ENCODE measurements at places on chromosomes 1 and 21.

DNA sequence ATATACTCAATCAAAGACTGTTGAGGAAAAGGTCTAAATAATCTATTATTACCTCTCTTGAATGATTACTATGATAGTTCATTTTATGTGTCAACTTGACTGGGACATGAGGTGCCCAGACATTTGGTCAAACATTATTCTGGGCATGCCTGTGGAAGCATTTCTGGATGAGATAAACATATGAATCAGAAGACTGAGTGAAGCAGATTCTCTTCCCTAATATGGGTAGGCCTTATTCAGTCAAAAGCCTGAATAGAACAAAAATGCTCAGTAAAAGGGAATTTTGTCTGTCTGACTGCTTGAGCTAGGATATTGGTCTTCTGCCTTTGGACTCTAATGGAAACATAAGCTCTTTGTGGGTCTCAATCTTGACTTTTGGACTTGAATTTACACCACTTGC lies 73.3 kb upstream of the SOX13 start:
- no peak for DNase-seq

GRCh38 chr1:58592522-58593134 lies 15.6 kb upstream of the TACSTD2 start:
- no peak for DNase-seq

DNA sequence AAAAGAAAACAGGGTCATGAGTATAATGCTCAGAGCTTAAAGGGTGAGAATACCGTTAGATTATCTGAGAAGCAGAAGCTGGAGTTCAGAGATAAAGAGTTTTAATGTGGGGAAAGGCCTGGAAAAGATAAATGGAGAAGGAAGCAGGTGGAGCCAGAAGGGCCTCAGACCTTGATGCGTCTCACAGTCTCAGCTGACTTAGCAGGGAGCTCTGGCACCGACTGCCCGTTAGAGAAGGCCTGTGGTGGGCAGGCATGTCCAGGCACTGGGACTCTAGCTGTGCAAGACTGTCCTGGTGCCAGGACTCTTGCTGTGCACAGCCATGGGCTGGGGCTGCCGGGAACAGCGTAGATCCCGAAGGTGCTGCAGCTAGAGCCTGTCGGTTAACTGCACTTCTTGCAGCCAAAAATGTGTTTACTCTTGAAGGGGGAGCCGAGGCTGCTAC lies 3.8 kb upstream of the SLAMF9 start:
- DNase-seq: no peak

DNA sequence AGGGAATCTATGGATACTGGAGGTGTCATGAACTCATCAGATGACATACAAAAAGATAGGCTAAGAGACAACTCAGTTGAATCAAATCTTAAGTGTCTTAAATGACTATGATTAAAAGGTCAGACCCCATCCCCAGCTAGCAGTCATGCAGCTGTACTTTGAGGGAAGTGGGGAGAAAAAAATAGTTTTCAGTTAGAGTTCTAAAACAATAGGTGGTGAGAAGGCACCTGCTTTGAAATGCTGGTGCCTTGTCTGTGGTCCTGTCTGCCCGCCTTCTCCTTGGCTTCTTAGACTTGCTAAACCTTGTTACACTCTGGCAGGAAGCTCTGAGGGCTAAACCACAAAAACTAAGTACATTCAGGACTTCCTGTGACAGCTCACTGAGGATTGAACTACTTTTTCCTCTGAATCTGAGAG lies 15.3 kb downstream of the CD2 start:
- peak; percentile 69 for DNase-seq

GRCh38 chr1:61169634-61170033 lies 87.3 kb downstream of the NFIA start:
- no peak for DNase-seq

- no peak for DNase-seq
Observed at GRCh38 chr1:93602101-93602500, 79.5 kb downstream of the BCAR3 start.

- DNase-seq: no peak
Observed at GRCh38 chr1:89257041-89257440, 15.6 kb downstream of the GBP5 start.

- DNase-seq: no peak
Observed at GRCh38 chr1:209040351-209040750, 543.2 kb upstream of the CAMK1G start.

DNA sequence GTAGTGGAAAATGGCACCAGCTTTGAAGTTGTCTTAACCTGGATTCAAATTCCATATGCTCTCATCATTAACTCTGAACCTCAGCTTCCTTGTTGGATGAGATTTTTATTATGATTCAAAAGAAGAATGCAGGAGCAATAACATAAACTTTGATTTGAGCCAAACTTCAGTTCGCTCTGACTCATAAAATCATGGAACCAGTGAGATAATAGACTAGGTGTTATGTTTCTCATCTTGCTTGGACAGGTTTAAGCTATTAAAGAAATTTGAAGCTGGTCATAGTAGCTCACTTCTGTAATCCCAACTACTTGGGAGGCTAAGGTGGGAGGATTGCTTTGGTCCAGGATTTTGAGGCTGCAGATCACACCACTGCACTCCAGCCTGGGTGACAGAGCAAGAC lies 172.8 kb downstream of the CLEC20A start:
- no peak for DNase-seq

GRCh38 chr1:183101841-183102276 lies 78.6 kb downstream of the LAMC1 start:
- DNase-seq: no peak

All from stimulated activated CD4-positive, alpha-beta T cell treated with anti-CD3 and anti-CD28 coated beads, Interleukin-12 subunit alpha, Interleukin-12 subunit beta, amount 100 ng/mL, for 48 hours (primary cell).